T1000 (cell line): ENCODE measurements at places on chromosomes 6 and 20.

- DNase-seq = no peak
Measured at GRCh38 chr20:235891-236290, 8.8 kb downstream of the DEFB129 start.

- no peak for DNase-seq
Measured at GRCh38 chr6:151702851-151703658, 104.4 kb upstream of the ESR1 start.

GRCh38 chr20:64161356-64162238 lies 2.7 kb upstream of the MYT1 start:
- DNase-seq = no peak

DNA sequence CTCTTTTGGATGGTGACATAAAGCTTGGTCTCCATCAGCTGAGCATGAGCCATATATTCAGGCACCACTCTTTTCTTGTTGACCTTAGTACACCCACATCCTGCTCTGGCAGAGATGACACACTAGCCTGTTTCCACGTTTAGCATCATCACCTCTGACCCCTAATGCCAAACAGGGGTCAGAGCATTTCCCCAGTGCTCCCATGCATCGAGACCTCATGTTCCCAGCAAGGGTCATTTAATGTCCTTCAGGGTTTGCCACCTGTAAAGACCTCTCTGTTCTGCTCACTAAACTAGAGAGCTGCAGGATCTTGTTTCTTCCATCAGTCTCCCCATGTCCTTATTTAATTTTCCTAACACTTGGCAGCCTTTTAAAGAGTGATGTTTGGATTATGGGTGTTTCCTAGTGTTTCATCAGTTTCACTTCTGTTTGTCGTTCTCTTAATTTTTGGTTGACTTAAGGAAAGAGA lies 97.5 kb downstream of the AIG1 start:
- DNase-seq = no peak

DNA sequence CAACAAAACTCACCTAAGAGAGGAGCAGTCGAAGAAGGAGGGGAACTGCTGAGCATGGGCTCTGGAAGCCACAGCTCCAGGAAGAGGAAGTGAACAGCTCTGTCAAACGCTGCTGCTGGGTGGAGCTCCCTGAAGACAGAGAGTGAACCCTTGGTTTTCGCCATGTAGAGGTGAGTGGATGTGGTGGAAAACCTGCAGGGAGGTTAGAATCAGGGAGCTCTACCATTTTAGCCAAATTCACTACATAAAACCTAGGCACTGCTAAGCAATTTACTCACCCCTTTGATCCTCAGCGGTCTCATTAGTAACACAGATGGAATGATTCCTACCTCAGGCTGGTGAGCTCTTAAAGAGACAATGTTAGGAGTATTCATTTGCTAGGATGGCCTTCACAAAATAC lies 19.4 kb upstream of the TFAP2A start:
- no peak for DNase-seq

DNA sequence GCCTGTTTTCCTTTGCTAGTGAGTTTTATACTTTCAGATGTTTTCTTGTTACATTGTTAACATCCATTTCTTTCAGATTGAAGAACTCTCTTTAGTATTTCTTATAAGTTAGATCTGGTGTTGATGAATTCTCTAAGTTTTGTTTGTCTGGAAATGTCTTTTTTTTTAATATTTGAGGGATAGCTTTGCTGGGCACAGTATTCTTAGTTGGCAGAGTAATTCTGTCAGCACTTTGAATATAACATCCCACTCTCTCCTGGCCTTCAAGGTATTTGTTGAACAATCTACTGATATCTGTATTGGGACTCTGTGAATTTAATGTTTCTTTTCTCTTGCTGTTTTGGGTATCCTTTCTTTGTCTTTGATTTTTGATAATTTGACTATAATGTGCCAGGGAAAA lies 79.4 kb upstream of the UST start:
- DNase-seq = no peak
